ENCODE measurements at places on chromosomes 5 and 9. TPM values are rescaled to one million over a fixed set of nuclear protein-coding genes. Genes with fewer than 3 reads are reported as not detected.

KCNN2 gene
- total RNA-seq: not detected

PTGR1 gene
- total RNA-seq: 5.5 TPM

OR13C9 gene
- not detected for total RNA-seq

SLC34A3 gene
- not detected for total RNA-seq
